HS-27A (cell line): ENCODE measurements at places on chromosomes 4 and X.

- DNase-seq = no peak
These were observed 33.1 kb downstream of the LEF1 start for GRCh38 chr4:108135549-108136209.

DNA sequence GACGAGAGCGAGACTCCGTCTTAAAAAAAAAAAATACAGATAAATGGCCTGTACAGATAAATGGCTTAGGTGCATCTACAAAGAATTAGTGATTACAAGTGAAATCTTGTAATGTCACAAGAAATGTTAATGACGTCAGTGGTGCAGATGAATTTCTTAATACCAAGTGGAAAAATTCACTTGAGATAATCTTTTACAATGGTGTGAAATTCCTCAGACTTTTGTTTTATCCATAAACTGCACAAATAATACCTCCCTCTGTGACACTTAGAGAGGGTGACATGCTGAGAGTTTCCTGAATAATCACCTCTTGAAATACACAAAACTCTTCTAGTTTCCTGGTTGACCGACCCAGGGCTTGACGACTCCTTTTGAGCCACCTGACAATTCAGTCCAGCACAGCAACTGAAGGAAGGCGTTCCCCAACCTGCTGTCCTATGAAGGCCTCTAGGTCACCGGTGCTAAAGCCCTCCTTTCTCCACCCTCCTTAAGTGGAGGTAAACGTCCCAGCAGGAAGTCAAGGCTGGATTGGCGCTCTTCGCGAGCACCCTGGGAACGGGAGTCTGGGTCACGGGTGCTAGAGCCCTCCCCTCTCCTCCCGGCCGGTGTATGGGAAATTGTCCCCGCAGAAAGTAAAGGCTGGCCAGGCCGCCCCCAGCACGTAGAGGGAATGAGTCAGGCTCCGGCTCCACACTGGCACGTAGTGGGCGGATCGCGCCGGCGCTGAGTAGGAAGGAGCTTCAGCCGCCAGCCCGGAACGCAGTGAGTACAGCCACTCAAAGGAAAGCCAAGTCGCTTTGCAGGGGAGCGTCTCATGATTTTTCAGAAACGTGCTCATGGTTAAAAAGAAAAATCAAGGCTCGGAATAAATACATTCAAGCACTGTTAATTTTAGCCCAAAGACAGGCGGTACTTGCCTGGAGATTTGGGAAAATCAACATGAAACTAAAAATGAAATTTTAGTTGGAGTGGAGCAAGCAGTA is at the start of gene TMEM144:
TMEM144 (plus strand) TSS at position 662 of the 983 bp plus-strand sequence. CDS start 2,182 bp downstream, outside the sequence.
- peak; percentile 45 for DNase-seq

DNA sequence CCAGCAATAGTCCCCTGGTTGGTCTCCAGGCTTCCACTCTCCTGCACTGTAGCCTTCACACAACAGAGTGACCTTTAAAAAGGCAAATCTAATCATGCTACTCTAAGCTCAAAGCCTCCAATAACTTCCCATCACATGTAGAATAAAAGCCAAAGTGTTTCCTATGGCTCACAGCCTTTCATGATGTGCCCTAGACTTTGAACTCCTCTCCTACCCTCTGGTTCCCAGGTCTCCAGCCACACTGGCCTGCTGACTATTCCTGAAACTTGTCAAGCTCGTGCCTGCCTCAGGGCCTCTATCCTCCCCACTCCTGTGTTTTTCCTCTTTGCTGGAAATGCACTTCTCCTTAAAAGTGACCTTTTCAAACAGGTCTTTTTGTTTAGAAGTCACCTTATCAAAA is 3.1 kb downstream of the MANBA start:
- DNase-seq = no peak

DNA sequence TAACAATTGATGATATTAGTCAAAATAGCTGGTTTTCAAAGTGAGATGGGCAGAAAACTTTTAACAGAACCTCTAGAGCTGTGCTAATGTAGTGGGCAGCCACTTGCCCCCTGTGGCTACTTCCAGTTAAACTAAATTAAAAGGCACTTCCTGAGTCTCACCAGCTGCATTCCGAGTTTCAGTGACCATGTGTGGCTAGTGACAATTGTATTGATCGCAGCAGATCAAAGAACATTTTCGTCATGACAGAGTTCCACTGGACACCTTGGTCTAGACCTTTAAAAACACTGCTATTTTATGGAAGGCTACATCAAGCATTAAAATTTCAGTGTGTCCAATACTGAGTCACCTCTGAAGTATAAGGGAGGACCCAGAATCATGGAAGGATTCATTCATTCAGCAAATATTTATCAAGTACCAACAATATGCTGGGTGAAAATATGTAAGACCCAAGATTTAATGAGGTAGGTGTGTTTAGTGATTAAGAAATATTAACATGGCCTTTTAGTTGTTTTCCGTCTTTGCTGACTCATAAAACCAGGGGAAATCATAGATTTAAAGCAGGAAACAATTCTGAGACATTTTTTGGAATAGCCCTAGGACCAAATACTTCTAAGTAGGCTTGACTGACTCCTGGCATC is 5.1 kb upstream of the FAT1 start:
- DNase-seq = no peak

GRCh38 chr4:39898015-39898414 is 79.7 kb downstream of the PDS5A start:
- no peak for DNase-seq

- DNase-seq = no peak
These were observed 73.0 kb upstream of the KLHL13 start for GRCh38 chrX:118189628-118190027.

- DNase-seq = no peak
These were observed 377.8 kb upstream of the PRKX start for GRCh38 chrX:4091046-4091760.

DNA sequence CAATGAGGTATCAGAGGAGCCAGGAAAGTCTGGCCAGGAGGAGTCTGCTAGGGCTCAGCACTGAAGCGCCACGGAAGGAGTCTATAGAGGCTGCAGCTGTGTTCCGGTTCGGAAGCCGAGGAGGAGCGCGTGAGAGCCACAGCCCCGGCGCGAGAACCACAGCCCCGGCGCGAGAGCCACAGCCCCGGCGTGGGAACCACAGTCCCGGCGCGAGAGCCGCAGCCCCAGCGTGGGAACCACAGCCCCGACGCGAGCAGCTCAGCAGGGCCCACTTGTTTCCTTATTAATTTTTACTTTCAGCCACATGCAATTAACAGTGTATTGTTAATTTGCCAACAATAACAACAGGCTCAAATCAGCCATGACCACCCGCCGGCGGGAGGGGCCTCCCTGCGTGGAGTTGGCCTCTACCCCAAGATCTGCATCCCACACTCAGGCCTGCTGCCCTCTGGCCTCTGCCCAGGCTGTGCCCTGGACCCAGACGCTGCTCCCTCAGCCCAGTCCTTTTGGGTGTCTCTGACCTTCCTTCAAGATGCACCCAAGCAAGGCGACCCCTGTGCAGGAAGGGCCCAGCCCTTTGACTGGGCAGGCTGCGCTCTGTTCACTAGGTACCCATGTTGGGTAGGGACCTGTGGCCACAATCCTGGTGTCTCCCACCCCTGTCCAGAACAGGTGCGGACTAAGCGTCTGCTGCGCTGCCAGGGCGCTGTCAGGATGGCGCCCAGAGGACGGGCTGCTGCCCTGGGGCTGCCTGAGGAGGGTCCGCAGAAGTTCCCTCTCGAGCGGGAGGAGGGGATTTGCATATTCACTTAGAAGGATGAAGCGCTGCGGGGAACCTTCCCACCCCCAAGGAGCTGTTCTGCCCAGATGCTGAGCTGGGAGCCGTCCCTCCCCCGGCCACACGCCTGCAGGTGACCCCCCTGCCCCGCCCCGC is 113.8 kb downstream of the ADRA2C start:
- no peak for DNase-seq

DNA sequence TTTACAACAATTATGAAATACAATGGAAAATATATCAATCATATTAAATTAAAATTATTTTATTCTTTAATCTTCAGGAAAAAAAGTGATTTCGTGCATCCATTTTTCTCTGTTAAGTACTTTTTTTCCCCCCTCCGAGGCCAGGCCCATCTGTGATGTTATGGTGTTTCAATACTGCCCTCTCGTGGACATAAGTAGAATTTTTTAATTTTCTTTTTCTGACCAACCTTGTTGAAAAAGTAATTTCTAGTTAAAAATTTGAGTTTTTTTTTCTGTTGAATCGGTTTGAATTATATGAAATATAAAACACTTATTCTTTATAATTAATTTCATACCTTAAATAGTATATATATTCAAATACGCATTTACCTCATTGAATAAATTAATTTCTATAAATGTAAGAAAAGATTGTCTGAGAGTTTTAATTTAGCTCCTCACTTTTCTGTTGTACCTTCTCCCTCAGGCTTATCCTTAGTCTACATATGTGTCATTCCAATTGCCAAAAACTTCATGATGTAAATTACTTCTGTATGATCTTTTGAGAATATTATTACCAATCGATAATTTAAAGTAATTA is 175.8 kb upstream of the TECRL start:
- no peak for DNase-seq

DNA sequence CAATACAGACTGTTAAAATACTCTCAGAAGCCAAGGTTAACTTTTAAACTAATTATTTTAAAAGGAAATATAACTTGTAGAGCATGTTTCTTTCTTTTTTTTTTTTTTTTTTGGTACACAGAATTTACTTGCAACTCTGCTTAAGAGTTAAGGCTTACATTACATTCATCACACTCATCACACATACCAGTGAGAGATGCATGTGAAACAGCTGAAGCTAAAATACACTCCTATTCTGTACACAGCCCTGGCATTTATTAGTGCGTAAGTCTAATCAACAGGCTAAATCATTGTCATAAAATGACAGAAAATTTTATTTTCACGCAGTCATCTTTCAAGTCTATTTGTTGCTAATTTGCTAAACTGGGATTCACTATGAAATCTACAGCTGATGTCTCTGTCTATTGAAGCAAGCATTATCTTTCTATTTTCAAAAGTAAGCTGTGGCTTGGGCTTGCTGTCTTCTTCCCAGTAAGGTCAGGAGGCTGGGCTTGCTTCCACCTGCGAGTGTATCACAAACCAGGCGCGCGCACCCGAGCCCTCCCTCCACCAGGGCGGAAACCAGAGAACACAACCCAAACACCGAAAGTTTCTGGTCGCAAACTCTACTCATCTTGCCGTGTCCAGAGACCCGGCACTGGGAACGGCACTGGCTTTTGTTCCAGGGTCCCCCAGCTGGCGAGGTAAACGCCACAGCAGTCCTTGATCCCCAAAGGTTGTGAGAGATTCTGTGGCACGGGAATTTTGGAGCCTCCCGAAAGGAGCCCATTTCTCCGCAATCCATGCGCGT is 3.9 kb downstream of the MAML3 start:
- DNase-seq = no peak

- DNase-seq = no peak
These were observed 48.4 kb downstream of the ANXA3 start for GRCh38 chr4:78599931-78600375.

GRCh38 chr4:170047771-170048354 is 21.7 kb upstream of the MFAP3L start:
- DNase-seq = peak; percentile 12

DNA sequence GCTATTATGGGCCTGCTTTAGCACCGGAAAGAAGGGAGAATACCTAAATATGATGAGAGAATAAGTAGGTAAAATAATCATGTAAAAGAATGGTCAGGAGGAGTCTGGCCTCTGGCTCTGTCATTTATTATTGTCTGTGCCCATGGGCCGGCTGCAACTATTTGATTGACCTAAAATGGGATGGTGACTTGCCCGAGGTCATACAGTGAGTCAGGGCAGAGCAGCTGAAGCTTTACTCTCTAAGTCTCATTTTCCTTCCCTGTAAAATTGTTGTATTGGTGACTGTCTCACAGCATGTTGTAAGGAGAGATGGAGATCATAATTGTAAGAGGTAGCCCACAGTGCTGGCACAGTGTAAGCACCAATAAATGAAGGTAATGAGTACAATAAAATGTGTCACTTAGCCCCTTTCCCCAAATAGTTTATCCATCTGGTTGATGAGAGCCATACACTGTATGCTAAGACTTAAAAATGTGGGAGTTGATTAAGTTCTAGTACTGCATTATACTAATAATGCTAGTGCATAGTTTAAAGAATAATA is 39.6 kb downstream of the RUFY3 start:
- DNase-seq = no peak

DNA sequence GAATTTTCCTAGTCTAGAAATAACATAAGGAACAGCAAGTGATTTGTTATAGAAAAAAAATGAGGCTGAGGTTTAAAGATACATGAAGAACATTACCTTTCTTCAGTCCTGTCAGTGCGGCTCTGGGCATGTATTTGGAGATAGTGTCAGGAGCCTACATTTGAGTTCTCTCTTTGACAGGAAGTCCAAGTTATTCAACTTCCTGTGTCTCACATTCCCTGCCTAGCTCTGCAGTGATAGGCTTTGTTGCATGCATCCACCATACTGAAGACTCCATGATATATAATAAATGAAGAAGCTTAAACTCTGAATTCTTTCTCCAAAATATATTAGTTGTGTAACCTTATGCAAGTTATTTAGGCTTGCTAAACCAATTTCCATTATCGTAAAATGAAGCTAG is 148.7 kb downstream of the RELL1 start:
- no peak for DNase-seq

DNA sequence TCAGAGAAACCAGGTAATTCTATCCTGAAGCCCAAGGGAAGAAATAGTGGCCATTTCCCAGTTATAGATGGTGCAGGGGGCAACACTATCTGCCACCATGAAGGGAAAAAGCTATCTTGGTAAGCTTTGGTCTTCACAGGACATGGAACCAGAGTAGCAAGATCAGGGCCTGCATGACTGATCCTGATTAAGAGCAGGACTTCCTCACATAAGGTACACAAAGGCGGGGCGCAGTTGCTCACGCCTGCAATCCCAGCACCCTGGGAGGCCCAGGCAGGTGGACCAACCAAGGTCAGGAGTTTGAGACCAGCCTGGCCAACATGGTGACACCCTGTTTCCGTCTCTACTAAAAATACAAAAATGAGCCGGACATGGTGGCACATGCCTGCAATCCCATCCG is 148.4 kb upstream of the USP9X start:
- no peak for DNase-seq
